Keratinocyte (primary cell): ENCODE measurements at places on chromosomes 4 and X.

DNA sequence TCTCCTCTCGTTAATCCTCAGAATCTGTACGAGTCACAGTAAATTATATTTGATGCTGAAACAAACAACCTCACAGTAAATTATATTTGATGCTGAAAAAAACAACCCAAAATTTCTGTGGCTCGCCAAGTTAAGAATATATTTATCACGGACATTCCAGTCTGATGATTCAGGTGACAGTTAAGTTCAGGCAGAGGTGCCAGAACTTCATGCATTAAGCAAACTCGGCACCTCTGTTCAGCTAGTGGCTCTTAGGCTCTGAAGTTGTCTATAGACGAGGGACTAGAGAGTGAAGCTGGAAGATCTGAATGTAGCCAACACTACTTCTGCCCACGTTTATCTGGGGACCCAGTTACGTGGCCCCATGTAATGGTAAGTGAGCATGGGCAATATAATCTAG lies 132.2 kb upstream of the AGA start:
- peak; percentile 7 for DNase-seq

DNA sequence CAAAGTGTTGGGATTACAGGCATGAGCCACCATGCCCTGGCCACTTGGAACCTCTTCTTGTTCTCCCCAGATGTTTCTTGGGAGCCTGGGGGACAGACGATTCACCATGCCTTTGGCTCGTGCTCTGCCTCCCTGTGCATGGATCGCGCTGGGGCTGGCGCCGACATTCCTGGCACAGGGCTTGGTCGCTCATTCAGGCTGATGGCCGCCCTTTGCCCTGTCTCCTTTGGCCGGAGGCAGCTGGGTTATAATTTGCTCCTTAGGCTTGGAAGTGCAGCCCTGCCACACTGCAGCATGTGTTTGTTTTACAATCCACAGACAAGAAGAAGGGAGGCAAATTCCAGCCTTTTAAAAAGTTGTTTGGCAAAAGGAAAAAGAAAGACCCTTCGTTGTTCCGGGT lies 115.3 kb downstream of the AASDH start:
- DNase-seq: no peak

- DNase-seq: no peak
These were observed 389.6 kb upstream of the MAOA start for GRCh38 chrX:43266487-43266886.

- no peak for DNase-seq
These were observed 31.8 kb downstream of the SH3TC1 start for GRCh38 chr4:8230891-8231290.

DNA sequence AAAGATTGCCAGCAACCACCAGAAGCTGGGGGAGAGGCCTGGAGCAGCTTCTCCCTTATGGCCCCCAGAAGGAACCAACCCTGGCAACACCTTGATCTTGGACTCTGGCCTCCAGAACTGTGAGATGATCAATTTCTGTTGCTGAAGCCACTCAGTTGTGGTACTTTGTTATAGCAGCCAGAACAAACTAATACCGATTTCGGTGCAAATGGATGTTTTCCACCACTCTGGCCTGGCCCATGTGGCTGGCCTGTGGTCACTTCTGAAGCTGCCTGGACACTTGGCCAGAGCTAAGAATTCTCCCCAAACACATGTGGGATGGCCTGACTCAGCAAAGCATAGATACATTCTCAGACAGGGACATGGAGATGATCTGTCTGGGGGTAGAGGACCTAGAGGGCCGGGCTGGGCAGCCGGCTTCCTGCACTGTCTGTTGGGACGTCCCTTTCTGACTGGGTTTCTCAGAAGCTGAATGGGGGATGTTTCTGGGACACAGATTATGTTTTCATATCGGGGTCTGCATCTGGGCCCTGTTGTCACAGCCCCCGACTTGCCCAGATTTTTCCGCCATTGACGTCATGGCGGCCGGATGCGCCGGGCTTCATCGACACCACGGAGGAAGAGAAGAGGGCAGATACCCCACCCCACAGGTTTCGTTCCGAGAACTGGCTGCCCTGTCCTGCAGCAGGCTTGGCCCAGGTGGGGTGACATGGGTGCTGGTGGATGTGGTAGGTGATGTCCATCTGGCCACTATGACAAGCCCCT lies 4.1 kb downstream of the FOXP3 start:
- DNase-seq: no peak

DNA sequence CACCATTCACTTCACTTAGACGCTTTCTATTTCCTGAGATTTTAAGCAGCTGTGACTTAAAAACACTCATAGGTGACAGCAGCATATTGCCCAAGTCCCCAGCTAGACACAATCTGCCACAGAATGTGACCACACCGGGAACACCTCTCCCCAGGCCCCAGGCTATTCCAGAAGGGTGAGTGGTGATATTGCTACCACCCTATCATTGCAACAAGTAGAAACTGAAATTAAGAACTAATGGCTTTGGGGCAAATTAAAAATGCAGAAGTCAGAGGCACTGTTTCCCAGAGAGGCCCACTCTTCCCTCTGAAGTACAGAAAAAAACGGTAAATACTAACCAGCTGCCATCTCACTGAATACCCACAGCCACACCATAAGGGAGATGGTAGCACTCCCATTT lies 35.0 kb downstream of the QDPR start:
- DNase-seq: no peak

DNA sequence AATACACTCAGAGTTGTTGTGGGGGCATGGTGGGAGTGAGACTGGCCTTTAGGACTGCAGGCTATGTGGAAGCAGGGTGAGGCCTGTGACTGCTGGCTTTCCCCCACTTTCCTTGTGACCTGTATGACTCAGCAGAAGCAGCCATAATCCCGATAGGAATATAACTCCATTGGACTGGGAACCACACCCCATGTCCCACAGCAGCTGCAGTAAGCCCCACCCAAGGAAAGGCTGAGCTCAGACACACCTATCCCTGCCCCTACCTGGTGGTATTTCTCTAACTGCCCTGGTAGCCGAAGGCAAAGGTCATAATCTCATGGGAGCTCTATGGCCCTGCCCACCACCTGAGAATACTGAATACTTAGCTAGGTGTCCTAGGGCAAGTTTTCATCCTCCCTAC lies 169.3 kb downstream of the GC start:
- DNase-seq: no peak

DNA sequence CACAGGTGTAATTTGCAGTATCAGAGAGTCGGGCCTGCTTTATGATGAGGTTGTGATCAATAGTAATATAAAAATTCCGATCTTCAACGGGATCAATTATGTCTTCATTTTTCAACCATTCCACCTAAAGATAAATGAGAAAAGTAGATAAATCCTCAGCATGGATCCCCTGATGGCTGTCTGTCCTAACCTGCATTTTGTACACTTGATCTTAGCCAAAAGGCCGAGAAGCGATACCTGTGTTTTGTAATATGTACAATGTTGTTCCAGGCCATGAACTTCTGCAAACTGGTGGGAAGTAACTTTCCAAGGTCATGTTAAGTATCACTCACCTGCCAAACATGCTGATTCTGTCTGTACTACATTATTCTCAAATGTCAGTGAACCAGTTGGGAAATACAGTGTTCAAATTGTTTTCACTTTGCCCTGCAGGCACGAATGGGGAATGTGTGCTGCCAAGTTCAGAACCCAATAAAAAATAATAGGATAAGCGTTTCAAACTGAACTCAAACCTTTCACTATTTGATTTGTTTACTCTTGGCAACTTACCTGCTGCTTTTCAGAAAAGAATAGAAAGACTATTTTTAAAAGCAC lies 298.1 kb downstream of the UNC5C start:
- no peak for DNase-seq

- DNase-seq: no peak
These were observed 10.7 kb downstream of the BBS12 start for GRCh38 chr4:122742933-122743829.

GRCh38 chrX:113421432-113421831 lies 580.8 kb upstream of the AMOT start:
- no peak for DNase-seq

DNA sequence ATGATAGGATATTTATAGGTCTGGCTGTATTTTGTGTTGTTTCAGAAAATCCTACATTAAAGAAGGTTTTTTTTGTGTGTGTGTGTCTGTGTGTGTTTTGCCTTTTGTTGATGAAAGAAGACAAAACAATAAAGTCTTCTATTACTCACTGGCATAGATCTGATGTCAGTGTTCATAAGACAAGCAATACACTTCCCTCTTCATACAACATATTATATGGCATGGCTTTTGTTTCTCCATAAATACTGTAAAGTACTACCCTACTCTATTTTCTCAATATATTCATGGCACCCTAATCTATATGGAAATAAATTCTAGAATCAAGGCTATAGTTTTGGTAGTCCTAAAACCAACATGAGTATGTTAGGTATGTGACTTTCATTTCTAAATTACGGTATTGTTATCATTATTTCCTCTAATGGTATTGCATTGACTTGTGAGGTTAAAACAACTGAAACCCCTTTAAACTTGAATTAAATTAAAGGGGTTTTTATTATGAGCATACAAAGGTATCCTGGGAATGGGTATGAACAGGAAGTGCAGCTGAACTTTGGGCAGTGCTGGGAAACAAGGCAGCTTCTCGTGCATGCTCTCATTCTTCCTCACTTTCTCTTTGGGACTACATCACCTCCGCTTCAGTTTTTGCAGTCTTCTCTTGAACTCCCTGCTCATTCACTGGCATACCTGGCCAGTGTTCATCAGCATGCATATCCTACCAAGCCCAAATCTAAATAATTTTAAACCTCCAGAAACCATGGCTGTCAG lies 70.5 kb upstream of the PRSS48 start:
- DNase-seq: no peak

DNA sequence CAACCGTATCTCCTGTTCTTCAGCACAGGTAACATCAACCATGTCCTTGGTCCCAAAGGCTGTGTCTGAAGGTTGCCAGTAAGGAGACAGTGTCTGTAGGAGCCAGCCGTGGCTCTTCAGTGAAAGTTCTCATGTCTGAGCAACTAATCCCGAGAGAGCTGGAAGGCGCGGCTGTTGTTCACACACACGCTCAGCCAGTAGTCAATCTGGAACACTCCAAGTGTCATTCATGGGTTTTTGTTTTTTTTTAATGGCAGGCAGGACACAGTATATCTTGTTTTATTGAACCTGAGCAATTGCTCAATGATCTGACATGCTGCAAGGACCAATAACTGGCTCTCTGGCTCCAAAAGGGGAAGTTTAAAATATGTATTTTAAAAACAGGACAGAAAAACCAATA lies 48.4 kb upstream of the MAP3K15 start:
- DNase-seq: no peak

- DNase-seq: no peak
These were observed 688 bp upstream of the EVC start for GRCh38 chr4:5710065-5710960.

DNA sequence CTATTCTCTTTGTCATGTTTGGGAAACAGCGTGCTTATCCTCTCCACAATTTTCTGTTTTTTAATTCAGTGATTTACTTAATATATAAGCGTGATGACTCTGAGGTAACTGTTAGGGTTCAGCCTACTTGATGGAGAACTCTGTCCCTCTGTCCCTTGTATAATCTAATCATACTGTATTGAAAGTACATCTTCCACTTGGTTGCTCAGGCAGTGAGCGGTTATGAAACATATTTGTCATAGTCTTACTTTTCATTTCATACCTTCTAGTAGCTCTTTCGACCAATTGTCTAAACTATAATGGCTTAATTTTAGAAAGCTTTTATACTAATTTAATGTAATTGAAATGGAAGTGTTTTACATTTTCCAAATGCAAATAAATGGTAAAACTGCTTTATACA lies 469.0 kb downstream of the TLL1 start:
- no peak for DNase-seq

DNA sequence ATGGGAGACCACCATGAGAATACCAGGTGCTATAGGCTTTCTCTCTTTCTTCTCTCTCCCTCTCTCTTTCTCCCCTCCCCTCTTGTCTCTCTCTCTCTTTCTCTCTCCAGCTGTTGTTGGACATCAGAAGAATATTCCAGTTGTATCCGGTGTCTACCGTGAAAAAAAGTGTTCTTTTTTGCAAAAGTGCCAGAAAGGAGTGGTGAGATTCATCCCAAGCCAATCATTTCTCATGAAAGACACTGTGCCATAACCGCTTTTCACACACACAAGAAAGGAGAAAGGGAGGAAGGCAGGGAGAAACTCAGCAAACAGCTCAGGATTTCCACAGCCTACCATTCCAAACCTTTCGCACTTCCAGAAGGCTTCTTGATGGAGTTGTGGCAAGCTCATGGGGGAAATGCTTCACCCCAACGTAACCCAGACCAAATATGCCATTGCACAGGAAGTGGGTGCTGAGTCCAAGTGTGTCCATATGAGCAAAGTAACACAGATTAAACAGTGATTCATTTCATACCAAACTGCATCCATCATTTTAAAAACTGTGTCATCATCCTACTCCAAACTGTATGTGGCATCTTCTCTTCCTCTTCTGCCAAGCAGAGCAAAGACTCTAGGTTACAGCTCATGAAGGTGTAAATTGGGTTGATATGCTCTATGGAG lies 224.0 kb downstream of the APBB2 start:
- peak; percentile 52 for DNase-seq

GRCh38 chr4:159337041-159337440 lies 234.2 kb downstream of the RAPGEF2 start:
- no peak for DNase-seq

DNA sequence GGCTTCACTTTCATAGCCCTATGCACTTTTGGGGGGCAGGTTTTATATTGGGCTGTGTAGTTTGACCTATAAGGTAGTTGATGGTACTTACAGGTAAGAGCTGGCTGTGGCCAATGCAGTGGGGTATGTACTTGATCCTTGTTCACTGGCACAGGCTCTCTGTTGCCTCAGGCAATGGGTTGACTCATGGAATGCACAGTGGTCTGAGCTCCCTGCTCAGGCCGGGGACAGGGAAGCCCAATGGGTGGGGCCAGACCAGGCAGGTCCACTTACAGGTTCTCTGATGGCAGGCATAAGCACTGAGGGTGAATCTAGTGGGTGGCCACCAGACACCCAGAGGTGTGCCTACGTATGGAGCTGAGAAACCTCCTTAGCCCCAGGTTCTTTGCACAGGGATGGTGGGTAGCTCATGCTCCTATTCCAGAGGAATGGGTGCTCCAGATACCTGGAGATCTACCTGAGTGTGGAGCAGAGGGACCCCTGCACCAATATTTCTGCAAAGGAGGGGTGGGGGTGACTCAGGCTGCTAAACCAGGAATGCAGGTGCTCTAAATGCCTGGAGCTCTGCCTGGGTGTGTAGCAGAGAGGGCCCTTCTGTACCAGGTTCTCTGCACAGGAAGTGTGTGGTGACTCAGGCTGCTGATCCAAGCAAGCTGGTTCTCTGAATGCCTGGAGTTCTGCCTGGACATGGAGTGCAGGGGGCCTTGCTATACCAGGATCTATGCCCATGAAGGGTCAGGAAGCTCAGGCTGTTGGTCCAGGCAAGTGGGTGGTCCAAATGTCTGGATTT lies 52.3 kb downstream of the IL1RAPL2 start:
- DNase-seq: peak; percentile 85

DNA sequence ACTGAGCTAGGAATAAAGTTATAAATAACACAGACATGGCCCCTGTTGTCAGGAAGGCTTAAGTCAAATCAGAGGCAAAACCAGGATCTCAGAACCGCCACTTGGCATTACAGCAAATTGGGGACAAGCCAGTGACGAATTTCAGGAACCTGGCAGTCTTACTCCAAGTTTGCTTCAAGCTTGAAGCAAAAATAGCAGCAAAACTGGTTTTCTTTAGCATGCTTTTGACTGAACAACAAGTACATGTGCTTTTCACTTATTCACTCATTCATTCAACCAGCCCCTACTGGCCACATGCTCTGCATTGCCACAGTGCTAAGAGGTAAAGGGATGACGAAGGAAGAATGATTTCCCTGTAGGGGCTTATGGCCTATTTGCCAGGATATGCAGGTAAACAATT lies 253.9 kb upstream of the PPARGC1A start:
- DNase-seq: no peak

GRCh38 chr4:45437381-45437780 lies 686.5 kb downstream of the GABRG1 start:
- no peak for DNase-seq

- no peak for DNase-seq
These were observed 3.1 kb downstream of the MTMR1 start for GRCh38 chrX:150696331-150696730.
